ENCODE measurements at places on chromosomes 6 and 20.

GRCh38 chr6:41630069-41630468 lies 8.2 kb upstream of the MDFI start:
- DNase-seq: no peak

- DNase-seq: no peak
Measured at GRCh38 chr6:12381587-12381986, 91.4 kb downstream of the EDN1 start.

DNA sequence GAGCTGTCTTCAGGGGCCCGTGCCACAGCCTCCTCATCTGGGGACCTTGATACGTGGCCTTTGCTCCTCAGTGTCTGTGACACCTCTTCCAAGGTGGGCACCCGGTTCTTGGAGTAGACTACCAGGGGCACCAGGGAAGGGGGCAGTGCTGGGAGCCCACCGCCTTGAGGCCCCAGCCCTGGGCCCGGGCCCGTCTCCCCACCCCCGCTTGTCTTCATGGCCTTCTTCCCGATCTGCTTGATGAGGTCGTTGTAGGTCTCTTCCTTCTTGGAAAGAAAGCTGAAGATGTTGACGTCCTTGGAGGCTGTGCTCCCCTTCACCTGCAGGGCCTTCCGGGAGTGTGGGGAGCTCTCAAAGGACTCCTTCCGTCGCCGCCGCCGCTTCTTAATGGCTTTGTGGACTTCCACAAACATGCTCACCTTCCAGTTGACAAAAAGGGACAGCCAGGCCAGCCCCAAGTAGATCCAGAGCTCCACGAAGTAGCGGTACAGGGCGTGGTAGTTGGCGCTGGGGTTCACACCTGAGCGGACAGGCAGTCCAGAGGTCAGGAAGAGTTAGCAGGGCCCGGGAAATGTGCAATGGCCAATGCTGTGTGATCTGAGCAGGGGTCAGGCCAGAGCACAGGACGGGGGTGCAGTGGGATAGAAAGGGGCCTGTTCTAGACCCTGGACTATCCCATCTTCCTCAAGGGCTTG lies 37.9 kb downstream of the KCNK5 start:
- DNase-seq: no peak

DNA sequence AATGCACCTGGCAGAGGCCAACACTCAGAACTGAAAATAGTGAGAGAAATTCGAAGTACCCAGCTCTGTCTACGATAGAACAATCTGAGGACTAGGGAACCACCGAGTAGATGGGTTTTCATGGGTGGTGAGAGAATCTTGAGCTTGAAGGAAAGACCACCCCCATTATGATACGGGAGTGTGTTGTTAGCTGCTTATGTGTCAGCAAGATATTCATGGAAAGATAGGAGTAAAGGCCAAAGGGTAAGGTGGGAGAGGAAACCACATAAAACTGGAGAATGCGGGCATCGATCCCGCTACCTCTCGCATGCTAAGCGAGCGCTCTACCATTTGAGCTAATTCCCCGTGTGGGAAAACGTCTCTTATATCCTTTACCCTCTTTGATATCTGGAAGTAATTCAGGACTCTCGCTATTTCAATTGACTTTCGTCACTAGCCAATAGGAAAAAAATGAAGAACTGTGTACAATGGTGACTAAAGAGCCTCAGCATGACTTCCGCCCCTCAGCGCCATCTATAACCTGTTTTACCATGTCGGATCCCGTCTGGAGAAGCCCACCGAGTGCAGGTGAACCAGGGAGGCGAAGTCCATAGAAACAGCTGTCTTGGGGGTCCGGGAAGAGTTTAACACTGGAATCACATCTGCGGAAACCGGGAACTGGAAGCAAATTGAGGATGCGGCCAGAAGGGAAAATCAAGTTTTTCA lies 25.0 kb upstream of the ABT1 start:
- DNase-seq: no peak

DNA sequence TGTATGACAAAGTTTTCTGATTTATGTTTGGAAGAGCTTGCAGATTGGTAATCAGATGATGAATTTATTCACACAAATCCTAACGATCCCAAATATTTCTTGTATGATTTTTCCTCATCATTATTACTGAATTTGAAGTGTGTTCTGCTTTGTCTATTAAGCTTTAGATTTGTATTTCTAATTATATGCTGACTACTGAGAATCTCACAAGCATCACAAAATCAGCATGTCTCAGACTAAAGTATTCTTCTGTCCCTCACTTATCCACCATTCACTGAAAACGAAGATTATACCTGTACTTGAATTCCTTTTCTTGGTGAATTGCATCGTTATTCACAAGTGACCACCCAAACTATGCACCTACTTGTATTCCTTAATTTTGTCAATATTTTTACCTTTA lies 796.3 kb upstream of the MAP3K7 start:
- no peak for DNase-seq

GRCh38 chr6:91042656-91043055 lies 455.8 kb upstream of the MAP3K7 start:
- no peak for DNase-seq

DNA sequence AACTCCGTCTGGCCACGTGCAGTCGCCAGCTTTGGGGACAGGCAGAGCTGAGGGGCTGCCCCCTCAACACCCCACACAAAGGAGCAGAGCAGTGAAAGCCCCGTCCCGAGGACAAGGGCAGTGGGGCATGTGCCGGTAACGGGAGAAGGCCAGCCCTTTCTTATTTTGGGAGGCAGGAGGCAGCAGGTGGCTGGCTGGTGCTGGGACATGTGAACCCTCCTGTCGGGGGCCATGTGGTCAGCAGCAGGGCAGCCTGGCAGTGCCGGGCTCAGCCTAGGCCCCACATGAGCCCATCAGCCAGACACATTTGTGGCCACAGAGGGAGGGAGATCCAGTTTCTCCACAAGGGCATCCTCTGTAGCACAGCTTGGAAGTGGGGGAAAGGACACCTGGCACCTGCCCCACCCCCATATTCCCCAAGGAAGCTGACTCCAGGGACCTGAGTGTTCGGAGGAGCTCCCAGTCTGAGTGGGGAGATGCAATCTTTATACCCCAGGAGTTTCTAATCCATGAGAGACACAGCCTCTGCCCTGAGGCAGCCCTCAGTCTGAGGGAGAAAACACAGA lies 137.6 kb downstream of the MRPL14 start:
- DNase-seq: no peak

GRCh38 chr6:137165375-137166246 lies 7.8 kb downstream of the IL22RA2 start:
- DNase-seq: no peak

DNA sequence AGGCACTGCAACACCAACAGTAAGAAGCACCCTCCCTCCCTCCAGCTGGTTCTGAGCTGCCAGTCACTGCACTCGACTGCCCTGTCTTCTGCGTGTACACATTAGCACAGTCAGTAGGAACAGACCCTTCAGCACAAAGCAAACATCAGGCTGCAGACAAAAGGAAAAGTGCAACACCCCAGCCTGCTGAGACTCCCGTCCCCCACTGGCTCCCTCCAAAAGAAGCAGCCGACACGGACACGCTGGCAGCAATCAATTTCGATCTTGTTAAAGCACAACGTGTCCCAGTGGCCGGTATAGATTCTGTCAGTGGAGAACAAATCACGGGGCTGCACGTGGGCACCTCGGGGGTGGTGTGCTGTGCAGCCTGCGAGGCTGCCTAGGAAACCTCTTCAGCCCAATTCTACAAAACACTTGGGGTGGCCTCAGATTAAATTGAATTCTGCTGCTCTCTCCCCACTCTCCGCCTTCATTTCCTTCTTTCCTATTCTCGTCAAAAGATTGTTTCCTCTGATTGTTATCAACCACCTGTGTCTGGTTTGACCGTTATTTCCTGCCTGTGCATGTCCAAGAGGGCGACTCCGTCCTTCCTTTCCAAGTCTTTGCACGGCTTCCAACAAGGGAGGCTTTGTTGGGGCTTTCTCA lies 38.7 kb downstream of the TRAF3IP2 start:
- DNase-seq: no peak

DNA sequence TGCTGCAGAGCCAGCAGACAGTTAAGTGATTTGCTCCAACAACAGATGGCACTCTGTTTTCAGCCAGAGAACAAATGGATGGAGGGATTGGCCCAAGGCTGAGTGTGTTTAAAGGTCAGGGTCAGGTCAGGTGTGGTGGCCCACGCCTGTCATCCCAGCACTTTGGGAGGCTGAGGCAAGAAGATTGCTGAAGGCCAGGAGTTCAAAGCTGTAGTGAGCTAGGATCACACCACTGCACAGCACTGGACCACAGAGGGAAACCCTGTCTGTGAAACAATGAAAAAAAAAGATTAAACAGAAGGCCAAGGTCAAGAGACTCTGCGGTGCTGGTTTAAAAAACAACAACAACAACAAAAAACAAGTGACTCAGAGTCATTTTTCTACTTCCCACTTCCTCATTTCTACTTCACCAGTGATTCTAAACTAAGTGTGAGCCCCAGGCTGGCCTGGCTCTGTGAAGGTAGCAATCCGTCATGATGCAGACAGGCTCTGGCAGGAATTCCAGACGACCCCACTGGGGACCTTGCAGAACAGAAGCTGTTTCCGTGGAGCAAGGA lies 42.5 kb upstream of the ARMC2 start:
- no peak for DNase-seq

DNA sequence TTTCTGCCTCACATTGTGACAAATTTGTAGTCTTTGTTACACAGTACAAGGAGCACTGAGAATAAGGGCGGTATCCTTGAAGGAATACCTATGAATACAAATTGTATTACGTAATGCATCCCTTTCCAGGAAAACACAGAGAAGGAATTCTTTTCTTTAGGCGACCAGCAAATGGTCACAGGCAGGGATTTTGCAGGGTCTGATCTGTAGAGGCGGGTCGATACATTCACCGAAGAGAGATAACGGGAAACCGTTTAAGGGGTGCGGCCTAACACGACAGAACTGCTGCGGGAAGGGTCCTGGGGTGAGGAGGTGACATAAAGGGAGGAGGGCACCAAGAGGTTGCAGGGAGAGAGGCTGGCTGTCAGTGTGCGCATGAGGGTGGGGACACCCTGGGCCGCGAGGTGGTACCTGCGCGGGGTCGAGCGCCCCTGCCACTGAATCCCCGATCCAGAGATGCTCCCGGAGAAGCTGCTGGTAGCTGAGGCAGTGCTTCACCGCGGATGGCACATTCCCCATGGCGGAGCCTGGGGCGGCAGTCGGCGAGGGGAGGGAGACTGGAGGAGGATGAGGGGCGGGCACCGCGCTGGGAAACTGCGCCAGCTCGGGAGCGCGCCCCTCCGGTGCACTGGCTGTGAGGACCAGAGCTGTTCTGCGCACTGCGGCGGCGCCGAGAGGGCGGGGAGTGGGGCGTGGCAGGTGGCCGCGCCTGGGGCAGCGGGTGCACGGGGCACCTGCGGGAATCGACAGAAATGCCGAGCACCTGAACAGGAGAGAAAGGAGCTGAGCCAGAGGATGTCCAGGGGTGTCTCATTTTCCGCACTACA lies at the start of gene HMGCLL1:
TSS of gene HMGCLL1 (minus strand) at position 656 of the 827 bp plus-strand sequence. CDS start at position 519, 137 bp downstream.
- DNase-seq: no peak

- no peak for DNase-seq
Measured at GRCh38 chr6:39335780-39336545, 13.5 kb upstream of the KCNK16 start.

DNA sequence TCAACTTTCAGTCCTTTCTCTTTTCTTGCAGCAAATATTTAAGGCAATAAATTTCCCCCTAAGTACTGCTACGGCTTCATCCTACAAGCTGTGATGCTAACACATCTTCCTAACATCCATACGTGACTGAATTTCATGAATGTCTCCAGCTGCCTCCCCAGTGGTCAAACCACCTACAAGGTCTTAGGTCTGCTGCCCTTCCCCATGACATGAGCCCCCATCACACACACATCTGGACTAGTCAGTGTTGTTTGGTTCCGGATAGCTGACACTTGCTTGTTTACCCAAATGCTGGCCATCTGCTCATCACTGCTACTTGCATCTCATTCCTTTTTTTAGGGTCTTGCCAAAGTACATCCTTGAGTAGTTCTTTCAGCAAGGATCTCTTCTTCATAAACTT lies 14.6 kb downstream of the RRBP1 start:
- no peak for DNase-seq

GRCh38 chr6:87971605-87972262 lies 75.9 kb upstream of the SPACA1 start:
- no peak for DNase-seq

GRCh38 chr6:159217595-159218275 lies 48.5 kb downstream of the FNDC1 start:
- no peak for DNase-seq

- DNase-seq: no peak
Measured at GRCh38 chr6:150236544-150236943, 93.7 kb downstream of the PPP1R14C start.

DNA sequence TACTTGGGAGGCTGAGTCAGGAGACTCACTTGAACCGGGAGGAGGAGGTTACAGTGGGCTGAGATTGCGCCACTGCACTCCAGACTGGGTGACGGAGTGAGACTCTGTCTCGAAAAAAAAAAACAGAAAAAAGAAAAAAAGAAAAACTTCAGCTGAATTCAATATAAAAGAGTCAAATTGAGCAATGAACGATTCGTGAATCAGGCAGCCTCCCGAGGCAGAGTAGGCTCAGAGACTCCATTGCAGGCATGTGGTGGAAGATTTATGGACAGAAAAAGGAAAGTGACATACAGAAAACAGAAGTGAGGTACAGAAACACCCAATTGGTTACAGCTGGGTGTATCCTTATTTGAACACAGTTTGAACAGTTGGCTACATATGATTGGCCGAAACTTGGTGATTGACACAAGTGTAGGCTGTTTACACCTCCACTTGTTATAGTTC lies 56.3 kb downstream of the HLA-DPB1 start:
- DNase-seq: no peak

GRCh38 chr20:22890594-22891300 lies 144.4 kb upstream of the SSTR4 start:
- no peak for DNase-seq

GRCh38 chr6:17600527-17601385 lies 654 bp downstream of the FAM8A1 start:
- peak; percentile 21 for DNase-seq

GRCh38 chr6:13554929-13555333 lies 19.5 kb upstream of the SIRT5 start:
- no peak for DNase-seq

DNA sequence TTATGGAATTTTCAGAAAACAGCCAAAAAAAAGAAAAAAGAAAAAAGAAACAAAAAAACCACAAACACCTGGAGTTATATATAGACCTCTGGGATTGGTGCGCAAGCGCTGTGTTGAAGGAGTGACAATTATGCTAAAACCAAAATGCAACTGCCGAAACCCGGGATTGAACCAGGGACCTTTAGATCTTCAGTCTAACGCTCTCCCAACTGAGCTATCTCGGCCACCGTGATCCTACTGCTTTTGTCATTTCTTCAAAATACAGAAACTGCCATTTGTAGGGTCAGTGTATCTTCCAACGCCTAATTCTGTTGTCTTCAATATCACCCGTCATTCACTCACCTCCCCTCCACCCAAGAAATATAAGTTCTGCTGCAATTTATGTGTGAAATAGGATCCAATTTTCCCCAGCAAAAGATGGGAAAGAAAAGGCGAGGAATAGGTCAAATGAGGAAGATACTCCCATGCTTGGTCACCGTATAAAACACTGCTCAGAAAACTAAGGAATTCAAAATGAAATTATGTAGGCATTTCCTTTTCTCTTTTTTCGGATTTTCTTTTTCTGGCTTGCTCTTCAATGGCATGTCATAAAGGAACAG lies 116.0 kb downstream of the TRIM27 start:
- DNase-seq: no peak
